ENCODE measurements at places on chromosomes 5 and 9.

DNA sequence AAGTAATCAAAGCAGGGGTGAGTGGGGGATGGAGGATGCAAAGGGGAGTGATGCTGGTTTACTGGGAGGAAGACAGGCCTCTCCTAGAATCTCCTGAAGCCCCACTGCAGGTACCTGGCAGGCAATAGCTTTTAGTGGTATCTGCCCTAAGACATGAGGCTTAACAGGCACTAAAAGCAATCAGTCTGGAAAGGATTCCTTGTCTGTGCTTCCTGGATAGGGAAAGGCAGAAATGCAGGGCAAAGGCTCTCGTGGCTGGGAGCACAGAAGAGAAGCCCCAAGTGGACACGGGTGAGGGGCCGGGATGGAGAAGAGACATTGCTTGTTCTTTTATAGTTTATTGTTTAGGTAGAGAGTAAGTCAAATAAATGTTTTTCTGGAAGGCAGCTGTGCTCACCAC is 40.1 kb downstream of the CCNJL start:
- H3K27ac ChIP-seq, result no peak overlapping the region
- H3K36me3 ChIP-seq, result no peaks in the 10 kb centered on the region
- no peak overlapping the region for H3K4me3 ChIP-seq
- no peak for DNase-seq
- H3K4me1 ChIP-seq, result peaks cover 8% of the 10 kb centered on the region

GRCh38 chr5:54644226-54644625 is 126.7 kb downstream of the SNX18 start:
- no peaks in the 10 kb centered on the region for H3K4me1 ChIP-seq
- peak overlapping the region; percentile 49 for H3K27ac ChIP-seq
- no peaks in the 10 kb centered on the region for H3K27me3 ChIP-seq
- H3K36me3 ChIP-seq, result no peaks in the 10 kb centered on the region
- DNase-seq, result no peak

- no peaks in the 10 kb centered on the region for H3K4me1 ChIP-seq
- no peak overlapping the region for H3K4me3 ChIP-seq
- H3K36me3 ChIP-seq, result no peaks in the 10 kb centered on the region
- DNase-seq, result no peak
Measured at GRCh38 chr9:87673446-87674120, 52.3 kb upstream of the CTSL start.

DNA sequence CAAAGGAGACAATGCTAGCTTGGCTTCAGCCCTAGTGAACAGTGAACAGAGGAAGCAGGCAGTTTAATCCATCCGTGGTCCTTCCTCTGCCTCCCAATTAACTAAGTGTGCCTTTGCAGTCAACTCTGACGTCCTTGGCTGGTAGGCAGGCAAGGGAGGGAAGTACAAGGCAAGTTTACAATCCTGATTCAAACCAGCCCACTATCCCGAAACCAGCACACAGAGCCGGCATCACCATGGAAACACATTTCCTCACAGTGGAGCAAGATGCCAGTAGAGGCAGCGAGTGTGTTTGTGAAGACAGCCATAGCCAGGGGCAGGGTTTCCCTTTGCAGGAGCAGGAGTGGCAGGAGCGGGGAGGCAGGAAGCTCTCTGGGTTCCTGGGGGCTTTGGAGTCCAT is 73.9 kb downstream of the GOLPH3 start:
- H3K27ac ChIP-seq, result no peak overlapping the region
- H3K27me3 ChIP-seq, result no peaks in the 10 kb centered on the region
- H3K4me1 ChIP-seq, result no peaks in the 10 kb centered on the region

- no peak overlapping the region for H3K4me3 ChIP-seq
- no peak overlapping the region for H3K27ac ChIP-seq
- peaks cover 11% of the 10 kb centered on the region for H3K27me3 ChIP-seq
- no peaks in the 10 kb centered on the region for H3K4me1 ChIP-seq
Measured at GRCh38 chr5:1293416-1294205, 1.3 kb downstream of the TERT start.

GRCh38 chr5:55908804-55909203 is 57.6 kb downstream of the IL31RA start:
- no peaks in the 10 kb centered on the region for H3K27me3 ChIP-seq
- no peak for DNase-seq
- H3K4me3 ChIP-seq, result no peak overlapping the region
- H3K4me1 ChIP-seq, result no peaks in the 10 kb centered on the region
- H3K36me3 ChIP-seq, result no peaks in the 10 kb centered on the region
- no peak overlapping the region for H3K27ac ChIP-seq

- peak overlapping the region; percentile 58 for H3K27ac ChIP-seq
- H3K36me3 ChIP-seq, result no peaks in the 10 kb centered on the region
- H3K4me1 ChIP-seq, result no peaks in the 10 kb centered on the region
- peak; percentile 68 for DNase-seq
- H3K4me3 ChIP-seq, result peak overlapping the region; percentile 38
Measured at GRCh38 chr5:2038321-2039179, 155.8 kb upstream of the IRX4 start.

GRCh38 chr5:38847559-38848347 is 1.9 kb downstream of the OSMR start:
- peak overlapping the region; percentile 93 for H3K27ac ChIP-seq
- H3K4me1 ChIP-seq, result no peaks in the 10 kb centered on the region
- no peaks in the 10 kb centered on the region for H3K27me3 ChIP-seq
- peak overlapping the region; percentile 99 for H3K4me3 ChIP-seq
- H3K36me3 ChIP-seq, result no peaks in the 10 kb centered on the region
- no peak for DNase-seq

DNA sequence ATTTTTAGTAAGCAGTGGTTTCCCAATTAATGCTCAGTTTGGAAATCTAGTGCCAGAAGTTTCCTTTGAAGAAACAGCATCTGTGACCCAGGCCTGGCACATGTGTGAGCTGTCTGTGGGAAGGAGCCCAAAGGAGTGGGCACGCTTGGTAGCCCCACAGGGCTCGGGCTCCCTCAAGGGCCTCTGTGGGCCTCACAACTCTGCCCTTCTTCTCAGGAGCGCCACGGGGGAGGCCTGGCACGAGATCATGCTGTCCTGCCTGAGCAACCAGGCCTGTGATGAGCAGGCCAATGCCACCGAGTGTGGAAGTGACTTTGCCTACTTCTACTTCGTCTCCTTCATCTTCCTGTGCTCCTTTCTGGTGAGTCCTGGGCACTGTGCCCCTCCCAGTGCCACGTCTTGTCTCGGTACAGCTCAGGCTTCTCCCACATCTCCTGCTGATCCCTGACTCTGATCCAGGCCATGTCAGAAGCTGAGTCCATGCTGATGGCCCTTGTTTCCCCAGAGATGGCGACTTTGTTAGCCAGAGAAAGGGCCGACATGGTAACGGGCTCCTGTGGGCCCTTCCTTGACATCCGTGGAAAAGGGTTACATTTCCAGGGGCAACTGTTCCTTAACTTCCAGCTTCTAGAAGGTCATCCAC is 200.4 kb downstream of the CACNA1B start:
- H3K4me1 ChIP-seq, result no peaks in the 10 kb centered on the region
- no peak overlapping the region for H3K4me3 ChIP-seq
- H3K27me3 ChIP-seq, result peaks cover 14% of the 10 kb centered on the region
- H3K27ac ChIP-seq, result no peak overlapping the region

- H3K27ac ChIP-seq, result no peak overlapping the region
- H3K4me3 ChIP-seq, result no peak overlapping the region
- H3K36me3 ChIP-seq, result no peaks in the 10 kb centered on the region
- DNase-seq, result no peak
Measured at GRCh38 chr5:125575891-125576505, 829.6 kb upstream of the ZNF608 start.

DNA sequence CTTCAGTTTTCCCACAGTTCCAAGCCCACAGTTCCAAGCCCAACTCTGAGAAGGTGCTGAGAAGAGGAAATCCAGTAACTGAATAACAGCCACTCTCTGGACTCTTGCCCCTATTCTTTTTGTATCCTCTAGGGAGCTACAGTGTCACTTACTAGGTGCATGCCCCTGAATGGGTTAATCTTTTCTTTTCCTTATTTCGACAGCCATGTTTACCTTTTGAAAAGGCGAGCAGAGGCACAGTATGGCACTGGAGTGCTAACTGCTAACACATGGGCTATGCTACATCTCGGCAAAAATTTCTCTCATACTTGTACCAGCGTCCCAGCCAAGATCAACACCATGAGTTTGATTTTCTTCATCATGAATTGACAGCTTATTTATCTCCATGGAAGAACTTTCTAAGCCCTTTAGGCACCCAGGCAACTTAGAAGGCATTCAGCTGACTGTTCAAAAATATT is 222.6 kb downstream of the EBF1 start:
- no peaks in the 10 kb centered on the region for H3K27me3 ChIP-seq
- H3K27ac ChIP-seq, result peak overlapping the region; percentile 1
- DNase-seq, result no peak
- H3K36me3 ChIP-seq, result no peaks in the 10 kb centered on the region
- H3K4me1 ChIP-seq, result no peaks in the 10 kb centered on the region

DNA sequence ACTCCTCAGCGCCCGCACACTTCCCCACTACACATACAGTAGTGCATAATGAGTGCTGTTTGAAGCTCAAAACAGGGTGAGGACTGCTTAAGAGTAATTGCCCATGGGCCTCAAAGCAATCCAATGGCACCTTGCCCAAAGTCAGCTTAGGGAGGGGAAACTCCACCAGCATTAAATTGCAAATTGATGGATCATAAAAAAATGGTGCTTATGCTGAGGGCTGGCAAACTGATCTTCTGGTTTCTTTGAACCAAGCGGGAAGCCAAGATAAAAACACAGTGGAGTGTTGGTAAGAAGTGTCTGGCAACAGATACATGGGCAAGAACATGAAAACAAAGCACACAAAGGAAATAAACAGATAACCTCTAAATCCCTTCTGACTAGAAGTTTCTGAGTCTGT is 28.0 kb downstream of the TLE1 start:
- H3K36me3 ChIP-seq, result no peaks in the 10 kb centered on the region
- no peak overlapping the region for H3K4me3 ChIP-seq
- no peak overlapping the region for H3K27ac ChIP-seq
- no peaks in the 10 kb centered on the region for H3K4me1 ChIP-seq
- H3K27me3 ChIP-seq, result no peaks in the 10 kb centered on the region

DNA sequence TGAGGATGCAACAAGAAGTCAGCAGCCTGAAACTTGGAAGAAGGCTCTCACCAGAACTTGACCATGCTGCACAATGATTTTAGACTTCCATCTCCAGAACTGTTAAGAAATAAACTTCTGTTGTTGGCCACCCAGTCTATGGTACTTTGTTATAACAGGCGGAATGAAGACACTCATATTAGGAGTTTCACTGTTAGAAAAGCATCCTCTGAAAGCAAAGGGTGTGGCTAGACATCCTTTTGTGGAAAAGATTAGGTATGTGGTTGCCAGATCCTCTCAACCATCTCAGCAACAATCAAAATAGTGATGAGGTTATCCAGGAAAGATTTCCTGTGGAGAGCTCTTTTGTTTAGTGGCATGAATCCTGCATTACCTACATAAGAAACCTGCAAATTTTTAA is 20.7 kb downstream of the ITGA2 start:
- H3K36me3 ChIP-seq, result no peaks in the 10 kb centered on the region
- H3K27me3 ChIP-seq, result no peaks in the 10 kb centered on the region

DNA sequence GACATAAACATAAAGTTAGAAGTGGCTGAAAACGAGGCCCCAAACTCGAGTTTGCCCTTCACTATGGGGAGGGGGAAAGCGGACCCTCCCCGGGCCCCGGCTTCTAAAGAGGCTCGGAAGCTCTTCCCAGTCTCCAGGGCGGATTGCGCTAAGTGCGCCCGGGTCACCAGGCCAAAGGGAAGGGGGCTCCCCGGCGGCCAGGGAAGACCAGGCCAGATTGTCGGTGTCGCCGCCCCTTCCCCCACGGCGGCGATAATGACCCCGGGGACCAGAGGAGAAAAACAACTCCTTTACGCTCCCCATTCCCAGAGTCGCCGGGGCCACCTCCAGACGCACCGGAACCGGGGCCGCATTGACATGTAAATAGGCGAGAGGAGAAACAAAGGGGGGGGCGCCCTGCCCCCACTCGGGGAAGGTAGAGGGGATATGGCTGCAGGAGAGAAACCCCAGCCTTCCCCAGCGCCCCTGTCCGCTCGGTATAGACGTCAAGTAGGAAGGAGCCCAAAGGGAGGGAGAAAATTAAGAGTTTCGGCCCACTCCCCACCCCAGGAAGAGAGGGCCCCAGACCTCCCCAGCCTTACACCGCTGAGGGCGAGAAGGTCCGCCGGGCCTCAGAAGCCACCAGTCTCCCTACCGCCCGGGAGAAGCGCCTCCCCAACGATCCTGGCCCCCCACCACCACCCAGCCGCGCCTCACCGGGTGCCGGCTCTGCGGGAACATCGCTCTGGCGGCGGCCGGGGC is 1.7 kb downstream of the TLE1 start:
- H3K27me3 ChIP-seq, result no peaks in the 10 kb centered on the region
- H3K27ac ChIP-seq, result peak overlapping the region; percentile 92
- peaks cover 14% of the 10 kb centered on the region for H3K4me1 ChIP-seq
- peak; percentile 56 for DNase-seq
- peak overlapping the region; percentile 84 for H3K4me3 ChIP-seq

DNA sequence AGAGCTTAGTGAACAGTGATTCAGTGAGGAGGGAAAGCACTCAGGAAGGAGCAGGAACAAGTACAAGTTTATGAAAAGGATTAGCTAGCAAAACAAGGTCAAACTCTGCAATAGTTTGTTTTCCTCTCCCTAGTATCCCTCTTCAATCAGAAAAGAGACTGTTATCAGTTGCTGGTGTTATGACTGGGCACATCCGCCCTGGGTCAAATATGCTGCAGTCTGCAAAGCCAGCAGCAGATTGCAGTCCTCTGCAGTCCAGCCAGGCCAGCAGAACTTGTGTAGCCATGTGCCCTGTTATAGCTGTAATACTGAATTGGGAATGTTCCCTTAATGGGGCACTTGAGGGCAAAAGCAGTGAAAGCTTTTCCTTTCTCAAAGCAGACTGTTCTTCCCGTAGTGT is 12.0 kb downstream of the PCDHAC2 start:
- no peaks in the 10 kb centered on the region for H3K36me3 ChIP-seq
- H3K4me3 ChIP-seq, result no peak overlapping the region
- H3K27me3 ChIP-seq, result no peaks in the 10 kb centered on the region
- H3K27ac ChIP-seq, result no peak overlapping the region
- H3K4me1 ChIP-seq, result no peaks in the 10 kb centered on the region

DNA sequence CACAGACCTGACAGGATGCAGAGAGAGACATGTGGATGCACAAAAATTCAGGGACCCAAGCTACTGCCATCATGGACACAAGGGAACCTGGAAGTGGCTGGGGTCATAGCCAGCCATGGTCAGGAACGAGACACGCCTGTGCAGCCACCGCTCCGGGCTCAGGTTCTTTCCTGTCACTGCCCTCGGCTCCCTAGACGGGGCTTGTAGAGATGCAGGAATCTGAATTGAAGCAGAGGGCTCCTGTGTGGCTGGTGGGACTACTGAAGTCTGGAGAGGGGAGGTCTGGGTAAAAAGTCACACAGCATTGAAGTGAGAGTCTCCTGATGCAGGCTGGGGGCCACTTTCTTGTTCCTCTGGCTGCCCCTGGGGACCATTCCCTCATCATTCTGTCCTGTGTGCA is 32.3 kb upstream of the PTGS1 start:
- DNase-seq, result no peak
- H3K4me3 ChIP-seq, result no peak overlapping the region
- H3K27me3 ChIP-seq, result no peaks in the 10 kb centered on the region
- H3K36me3 ChIP-seq, result no peaks in the 10 kb centered on the region
- H3K4me1 ChIP-seq, result no peaks in the 10 kb centered on the region

GRCh38 chr5:94893412-94894135 is 275.1 kb downstream of the SLF1 start:
- H3K4me3 ChIP-seq, result no peak overlapping the region
- no peaks in the 10 kb centered on the region for H3K27me3 ChIP-seq
- no peaks in the 10 kb centered on the region for H3K36me3 ChIP-seq
- H3K27ac ChIP-seq, result no peak overlapping the region
- no peak for DNase-seq
- no peaks in the 10 kb centered on the region for H3K4me1 ChIP-seq

GRCh38 chr5:10914741-10915480 is 153.9 kb upstream of the DAP start:
- no peaks in the 10 kb centered on the region for H3K27me3 ChIP-seq
- H3K4me1 ChIP-seq, result no peaks in the 10 kb centered on the region
- no peak overlapping the region for H3K27ac ChIP-seq
- no peak overlapping the region for H3K4me3 ChIP-seq
- H3K36me3 ChIP-seq, result no peaks in the 10 kb centered on the region
